ENCODE measurements at places on chromosomes 4 and X.

- no peak for DNase-seq
These were observed 179.4 kb upstream of the PACRGL start for GRCh38 chr4:20520901-20521300.

GRCh38 chr4:6710282-6710681 lies 617 bp upstream of the MRFAP1L1 start:
- DNase-seq = no peak

DNA sequence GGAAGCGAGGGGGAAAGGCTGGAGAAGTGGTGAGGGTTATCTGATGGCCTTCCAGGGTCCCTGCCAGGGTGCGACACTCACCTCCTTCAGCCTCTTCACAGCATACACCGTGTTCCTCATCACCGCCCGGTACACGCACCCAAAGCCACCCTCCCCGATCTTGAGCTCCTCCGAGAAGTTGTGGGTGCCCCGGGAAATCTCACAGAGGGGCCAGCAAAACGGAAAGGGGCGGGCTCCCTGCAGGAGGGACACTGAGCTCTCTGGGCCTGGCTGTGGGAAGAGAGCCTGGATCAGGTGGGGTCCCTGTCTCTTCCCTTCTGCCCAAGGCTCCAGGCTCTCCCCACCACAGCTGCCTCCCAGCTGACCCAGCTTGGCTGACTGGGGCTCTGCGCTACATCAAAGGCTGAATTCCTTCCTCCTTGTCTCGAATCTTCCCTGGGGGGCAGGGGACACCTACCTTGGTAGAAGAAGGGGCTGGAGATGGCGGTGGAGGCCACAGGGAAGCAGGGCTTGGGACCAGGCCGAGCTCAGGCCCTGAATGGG lies 1.1 kb downstream of the IRAK1 start:
- DNase-seq = no peak

DNA sequence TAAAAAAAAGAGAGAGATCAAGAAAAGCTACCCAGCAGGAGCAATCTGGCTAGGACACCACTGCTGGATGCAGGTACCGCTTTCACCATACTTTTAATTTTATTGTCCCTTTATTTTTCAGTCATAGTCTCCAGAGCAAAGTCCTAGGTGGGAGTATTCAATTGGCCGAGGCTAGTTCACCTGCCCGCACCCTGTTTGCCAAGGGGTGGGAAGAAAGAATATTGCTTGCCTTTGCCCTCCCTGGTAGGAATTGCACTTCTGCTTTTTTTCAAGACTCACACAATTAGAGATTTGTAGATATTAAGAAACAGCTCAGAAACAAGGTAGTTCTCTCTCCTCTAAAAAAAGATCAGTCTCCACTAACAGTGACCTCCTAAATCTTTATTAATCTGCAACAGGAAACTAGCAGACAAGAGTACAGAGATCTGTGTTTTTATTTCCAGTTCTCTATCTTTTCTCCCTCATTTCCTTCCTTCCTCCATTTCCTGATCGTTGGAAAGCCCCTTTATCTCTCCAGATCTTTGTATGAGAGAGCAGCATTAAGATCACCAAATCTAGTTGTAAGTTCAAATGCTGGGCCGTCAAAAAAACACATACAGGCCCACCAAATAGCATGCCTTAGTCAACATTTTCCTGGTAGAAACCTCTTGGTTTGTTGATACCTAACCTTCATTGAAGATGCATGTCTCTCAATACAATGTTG lies 9.4 kb upstream of the RPGR start:
- no peak for DNase-seq

GRCh38 chr4:167964766-167965373 lies 127.5 kb upstream of the ANXA10 start:
- no peak for DNase-seq

DNA sequence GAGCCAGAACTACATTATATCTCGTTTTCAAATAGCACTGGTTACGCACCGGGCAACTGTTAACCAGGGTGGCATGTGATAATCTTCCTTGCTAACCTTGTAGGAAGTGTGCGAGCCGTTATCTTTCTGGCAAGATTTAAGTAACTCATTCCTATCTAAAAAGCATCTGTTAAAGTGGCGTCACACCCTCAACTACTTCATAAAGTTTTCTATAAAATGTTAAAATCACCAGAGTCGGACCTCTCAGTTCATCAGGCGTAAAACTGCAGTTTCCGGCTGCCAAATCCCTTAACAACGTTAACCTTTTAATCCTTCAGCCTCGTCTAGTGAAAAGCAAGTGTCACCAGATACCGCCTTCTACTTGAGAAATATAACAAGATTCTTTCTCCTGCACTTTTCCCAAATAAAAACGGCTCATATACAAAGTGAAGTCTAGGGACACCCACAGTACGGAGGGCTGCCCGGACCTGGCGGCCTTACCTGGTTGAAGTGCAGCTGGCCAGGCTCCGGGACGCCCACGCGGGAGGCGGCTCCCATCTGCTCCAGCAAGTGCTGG lies 1.2 kb downstream of the SLC39A8 start:
- peak; percentile 13 for DNase-seq

DNA sequence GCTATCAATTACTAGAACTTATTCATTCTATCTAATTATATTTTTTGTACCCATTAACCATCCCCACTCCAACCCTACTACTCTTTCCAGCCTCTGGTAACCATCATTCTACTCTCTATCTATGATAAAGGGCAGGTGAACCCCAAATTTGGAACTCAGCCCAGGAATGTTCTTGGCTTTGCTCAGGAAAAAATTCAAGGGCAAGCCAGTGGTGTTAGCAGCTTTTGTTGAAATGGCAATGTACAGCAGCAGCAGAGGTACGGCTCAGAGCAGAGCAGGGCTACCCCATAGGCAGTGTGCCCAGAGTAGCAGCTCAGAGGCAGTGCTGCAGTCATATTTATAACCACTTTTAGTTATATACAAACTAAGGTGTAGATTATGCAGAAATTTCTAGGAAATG lies 138.2 kb downstream of the RNF150 start:
- DNase-seq = no peak

- no peak for DNase-seq
These were observed 582.8 kb upstream of the CPEB2 start for GRCh38 chr4:14419516-14419915.

- DNase-seq = no peak
These were observed 8.2 kb downstream of the KLHL15 start for GRCh38 chrX:24018809-24019208.

GRCh38 chrX:8052909-8053308 lies 118.2 kb downstream of the VCX2 start:
- DNase-seq = no peak

- DNase-seq = no peak
These were observed 26.7 kb downstream of the LHFPL1 start for GRCh38 chrX:112653017-112653416.

DNA sequence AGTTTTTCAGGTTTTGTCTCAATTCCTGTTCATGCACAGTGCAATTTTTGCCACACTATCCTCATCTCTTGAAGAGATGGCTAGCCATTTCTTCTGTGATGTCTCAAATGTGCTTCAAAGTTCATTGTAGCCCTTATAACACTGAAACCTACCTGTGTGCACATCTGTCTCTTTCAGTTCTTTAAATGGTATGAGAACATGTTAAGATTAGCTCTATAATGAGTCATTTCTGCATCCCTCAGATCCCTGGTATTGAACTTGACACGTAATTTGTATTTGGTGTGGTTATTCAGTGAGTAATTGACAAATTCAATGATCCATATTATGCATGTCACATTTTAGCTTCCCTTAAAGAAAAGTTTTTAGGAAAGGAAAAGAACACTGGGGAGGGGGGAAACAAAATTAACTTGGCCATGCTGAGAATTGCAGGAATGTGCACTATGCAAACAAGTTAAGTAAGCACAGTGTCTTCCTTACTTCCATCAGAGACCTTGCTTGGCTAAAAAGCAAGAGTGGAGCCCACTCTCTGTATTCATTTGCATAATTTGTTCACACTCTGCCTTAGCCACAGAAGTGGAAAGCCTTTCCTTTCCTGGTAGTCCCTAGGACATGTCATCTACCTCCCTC lies 659.8 kb upstream of the MAGEB2 start:
- no peak for DNase-seq

DNA sequence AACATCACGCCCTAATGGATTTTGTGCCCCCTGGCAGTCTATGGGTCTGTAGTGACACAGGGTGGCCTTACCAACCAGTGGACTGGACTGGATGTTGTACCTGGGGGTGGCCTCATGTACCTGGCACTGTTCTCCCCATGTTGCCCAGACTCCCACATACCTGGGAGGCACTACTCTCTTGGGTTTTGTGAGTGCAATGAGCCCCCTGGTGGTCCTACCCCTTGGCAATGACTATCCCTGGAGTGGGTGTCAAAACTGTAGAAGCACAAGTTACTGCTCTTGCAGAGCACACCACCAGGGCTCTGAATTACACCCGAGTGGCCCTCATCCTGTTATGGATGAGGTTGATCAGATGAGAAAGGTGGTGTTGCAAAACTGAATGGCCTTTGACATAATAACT lies 57.8 kb upstream of the CCDC149 start:
- no peak for DNase-seq

- no peak for DNase-seq
These were observed 149.5 kb downstream of the DHRSX start for GRCh38 chrX:2351321-2351720.

DNA sequence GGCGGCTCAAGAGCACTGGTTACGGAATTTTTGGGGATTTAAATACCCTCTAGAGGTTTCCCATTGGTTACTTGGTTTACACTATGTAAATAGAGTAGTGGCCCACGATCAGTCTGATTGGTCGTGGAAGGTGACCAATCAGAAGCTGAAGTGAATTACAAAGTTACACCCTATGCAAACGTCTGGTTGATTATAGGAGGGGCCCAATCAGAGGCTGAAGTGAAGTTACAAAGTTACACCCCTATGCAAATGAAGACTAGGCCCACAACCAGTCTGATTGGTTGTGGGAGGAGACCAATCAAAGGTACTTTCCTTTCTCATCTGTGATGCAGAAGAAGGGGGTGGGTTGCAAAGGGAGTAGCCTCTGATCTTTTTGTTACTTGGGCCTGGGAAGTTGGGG lies 45.1 kb upstream of the HSD17B10 start:
- no peak for DNase-seq

- DNase-seq = no peak
These were observed 3.6 kb upstream of the THOC2 start for GRCh38 chrX:123736333-123736921.

DNA sequence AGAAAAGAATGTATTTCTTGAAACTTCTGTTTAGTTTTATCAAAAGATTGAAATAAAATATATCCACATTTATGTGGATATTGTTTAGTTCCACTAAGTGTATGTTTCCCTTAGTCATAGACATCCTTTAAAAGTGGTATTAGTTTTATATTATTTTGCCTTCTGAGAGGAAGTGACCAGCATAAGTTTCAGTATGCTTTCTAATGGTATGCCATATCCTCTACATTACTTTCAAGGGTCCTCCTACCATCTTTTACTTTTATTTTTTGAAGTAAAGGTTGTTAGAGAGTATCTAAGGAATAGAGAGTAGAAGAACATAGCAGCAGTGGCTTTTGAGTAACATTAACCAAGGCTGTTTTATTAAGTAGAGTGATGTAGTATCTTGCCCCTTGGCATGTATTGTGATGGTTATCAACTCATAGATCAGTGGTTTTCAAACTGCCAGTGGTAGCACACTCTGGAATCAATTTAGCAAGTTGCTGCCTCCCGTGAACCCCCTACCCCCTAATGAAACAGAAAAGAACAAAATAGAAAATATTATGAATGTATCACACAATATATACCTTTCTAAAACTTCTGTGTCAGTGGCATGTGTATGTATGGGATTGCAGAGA lies 44.8 kb downstream of the RBPJ start:
- DNase-seq = no peak

- no peak for DNase-seq
These were observed 2.3 kb upstream of the XPNPEP2 start for GRCh38 chrX:129736491-129736890.

- no peak for DNase-seq
These were observed 946.2 kb downstream of the STPG2 start for GRCh38 chr4:97197106-97197505.

- no peak for DNase-seq
These were observed 37.6 kb downstream of the ARFIP1 start for GRCh38 chr4:152817331-152817730.

DNA sequence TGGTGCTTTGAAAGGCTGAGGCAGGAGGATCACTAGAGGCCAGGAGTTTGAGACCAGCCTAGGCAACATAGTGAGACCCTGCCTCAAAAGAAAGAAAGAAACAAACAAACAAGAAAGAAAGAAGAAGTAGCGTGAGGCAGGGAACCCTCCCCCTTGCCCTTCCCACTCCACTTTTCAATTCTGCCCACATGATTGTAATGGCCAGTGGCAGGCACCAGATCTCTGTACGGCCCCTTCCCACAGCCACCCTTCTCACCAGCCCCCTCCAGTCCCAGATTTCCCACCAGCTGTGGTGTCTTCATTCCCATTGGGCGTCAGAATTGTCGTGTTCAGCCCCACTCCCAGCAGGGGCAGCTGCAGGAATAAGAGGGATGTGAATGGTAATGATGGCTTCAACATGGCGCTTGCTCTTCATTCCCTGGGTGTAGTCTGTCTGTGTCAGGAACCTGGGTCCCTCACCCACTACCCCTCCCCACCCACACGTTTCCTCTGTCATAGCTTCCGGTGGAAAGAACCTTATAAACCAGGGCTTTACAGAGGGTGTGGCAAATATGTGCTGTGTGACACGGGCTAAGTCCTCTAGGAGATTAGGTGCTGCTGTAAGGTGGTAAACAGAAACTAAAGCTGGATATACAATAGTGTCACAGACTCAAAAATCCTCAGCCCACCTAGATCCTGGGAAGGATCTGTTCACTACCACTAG lies at the start of gene IL2RG:
Gene IL2RG, minus strand, starts transcription at position 437 of the 703 bp plus-strand sequence. Its CDS starts 38 bp downstream, at position 399.
- no peak for DNase-seq

- no peak for DNase-seq
These were observed 85.2 kb downstream of the PLAC1 start for GRCh38 chrX:134572816-134573682.

GRCh38 chrX:2226182-2226581 lies 274.6 kb downstream of the DHRSX start:
- no peak for DNase-seq

DNA sequence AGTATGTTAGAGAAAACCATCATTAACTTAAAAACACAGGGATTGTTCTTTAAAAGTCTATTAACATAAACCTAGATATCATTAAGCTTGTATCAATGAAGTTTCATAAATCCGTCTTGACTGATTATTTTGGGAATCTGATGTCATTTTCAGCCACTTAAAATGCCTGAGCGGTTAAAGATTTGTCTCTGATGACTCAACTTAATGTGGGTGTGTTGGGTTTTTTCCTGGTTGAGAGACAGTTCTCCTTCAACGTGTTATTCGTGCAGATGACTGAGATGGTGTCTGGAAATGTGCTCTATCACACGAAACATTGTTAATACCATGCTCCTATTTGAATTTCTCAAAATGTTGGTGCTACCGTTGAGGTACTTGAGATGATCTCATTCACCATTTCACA lies 227.3 kb upstream of the TENM3 start:
- DNase-seq = no peak

GRCh38 chr4:27327421-27328181 lies 467.0 kb downstream of the STIM2 start:
- no peak for DNase-seq

DNA sequence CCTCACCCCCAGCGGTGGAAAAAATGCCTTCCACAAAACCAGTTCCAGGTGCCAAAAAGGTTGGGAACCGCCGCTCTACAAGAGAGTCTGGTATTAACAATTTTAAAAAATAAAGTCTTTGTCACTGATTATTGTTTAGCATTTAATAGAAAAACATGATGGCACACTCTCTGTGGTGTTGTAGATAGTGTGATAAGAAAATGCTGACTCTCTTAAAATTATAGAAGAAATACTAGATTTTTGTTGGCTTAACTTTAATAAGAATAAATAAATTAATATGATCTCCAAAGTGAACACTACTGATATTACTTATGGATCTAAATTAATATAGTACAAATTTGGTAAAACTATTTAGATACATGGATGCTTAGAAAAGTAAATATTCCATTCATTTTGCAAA lies 943.5 kb downstream of the CCSER1 start:
- DNase-seq = no peak
